Activated effector memory CD4-positive, alpha-beta T cell treated with anti-CD3 and anti-CD28 coated beads, Interleukin-2, amount 50 U/mL, for 16 hours (primary cell): ENCODE measurements at places on chromosomes 1 and 21.

DNA sequence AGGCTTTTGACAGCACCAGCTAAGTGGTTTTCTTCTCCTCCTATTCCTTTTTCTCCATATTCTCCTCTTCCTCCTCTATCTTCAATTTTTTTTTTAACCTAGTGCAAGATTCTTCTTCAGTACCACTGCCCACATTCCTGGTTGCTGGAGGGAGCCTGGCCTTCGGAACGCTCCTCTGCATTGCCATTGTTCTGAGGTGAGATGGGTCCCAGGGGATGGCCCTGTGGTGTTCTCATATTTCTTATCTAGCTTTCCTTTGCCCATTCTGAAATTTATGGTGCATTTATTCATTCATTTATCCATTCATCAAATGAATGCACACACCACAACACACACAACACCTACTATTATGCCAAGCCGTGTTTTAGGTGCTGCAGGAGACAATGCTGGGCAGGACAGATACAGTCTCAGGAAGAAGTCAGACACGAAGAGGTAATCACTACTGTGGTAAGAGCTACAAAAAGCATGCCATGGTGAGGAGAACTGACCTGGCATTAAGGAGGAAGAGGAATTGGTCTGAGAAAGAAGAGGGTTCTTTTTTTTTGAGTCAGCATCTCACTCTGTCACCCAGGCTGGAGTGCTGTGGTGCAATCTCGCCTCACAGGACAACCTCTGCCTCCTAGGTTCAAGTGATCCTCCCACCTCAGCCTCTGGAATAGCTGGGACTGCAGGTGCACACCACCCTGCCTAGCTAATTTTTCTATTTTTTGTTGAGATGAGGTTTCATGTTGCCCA is 47.5 kb upstream of the TDRD10 start:
- no peak for DNase-seq

DNA sequence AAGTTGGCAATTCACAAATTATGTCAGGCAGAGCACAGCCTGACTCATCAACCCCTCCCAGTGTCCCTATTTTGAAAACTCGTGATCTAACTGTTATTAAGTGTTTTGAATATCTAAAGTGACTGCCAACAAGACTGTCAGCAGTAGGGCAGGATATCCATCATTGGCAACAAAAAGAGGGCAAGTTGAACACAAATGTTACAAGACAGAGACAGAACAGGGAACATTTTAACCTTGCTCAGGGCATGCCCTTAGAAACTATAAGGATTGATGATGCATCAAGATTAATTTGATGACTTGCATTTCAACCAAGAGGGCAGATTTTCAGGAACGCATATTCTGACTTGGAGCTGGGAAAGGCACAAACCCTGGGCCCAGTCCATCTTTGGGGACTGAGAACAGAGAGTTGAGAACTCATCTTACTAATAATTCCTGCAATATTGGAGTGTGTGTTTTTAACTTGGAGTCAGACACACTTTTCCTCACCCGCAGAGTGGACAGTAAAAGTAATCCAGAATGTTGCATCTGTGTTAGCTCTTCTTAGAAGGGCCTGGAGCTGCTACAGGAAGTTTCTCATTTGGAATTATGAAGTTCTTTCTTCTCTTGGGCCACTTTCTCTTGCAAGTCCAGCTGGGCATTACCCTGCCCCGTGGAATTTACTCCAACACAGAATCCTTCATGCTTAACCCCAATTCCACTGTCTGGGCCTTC is 317.2 kb downstream of the LTN1 start:
- no peak for DNase-seq

GRCh38 chr1:2165646-2166045 is 28.9 kb downstream of the FAAP20 start:
- no peak for DNase-seq

DNA sequence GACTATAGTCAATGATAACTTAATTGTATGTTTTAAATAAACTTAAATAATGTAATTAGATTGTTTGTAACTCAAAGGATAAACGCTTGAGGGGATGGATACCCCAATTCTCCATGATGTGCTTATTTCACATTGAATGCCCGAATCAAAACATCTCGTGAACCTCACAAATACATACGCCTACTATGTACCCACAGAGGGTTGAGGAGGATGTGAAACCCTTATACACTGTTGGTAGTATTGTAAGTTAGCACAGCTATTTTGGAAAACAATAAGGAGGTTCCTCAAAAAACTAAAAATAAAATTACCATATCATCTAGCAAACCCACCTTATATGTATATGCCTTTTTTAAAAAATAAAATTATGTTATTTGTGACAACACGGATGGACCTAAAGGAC is 198.6 kb downstream of the MRPL39 start:
- DNase-seq, result no peak

DNA sequence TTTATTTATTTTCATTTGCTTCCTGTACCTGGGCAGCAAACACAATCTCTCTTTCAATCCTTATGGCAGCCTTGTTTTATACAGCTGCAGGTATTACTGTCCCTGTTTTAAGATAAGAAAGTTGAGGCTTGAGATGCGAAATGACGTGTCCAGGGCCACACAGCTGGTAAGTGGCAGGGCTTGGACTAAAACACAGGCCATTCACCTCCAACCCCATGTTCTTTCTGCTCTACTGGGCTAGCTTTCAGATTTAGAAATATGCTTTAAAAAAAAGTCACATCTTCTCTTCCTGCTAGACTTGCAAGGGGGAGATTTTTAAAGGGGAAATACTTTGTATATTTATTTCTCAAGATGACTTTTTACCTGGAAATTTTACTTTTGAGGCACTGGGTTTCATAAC is 62.8 kb downstream of the CNST start:
- no peak for DNase-seq
